ENCODE measurements at places on chromosomes 7 and 10.
A peak's percentile ranks its signal among the peaks of the same experiment; 100 is the strongest.

- DNase-seq, result peak; percentile 77
These were observed at the start of gene VIM for GRCh38 chr10:17228091-17229015. VIM (plus strand) TSS chr10:17228241; CDS start chr10:17229423, 1,182 bp downstream.

- DNase-seq, result no peak
These were observed 20.9 kb downstream of the SLC29A3 start for GRCh38 chr10:71339796-71340589.

DNA sequence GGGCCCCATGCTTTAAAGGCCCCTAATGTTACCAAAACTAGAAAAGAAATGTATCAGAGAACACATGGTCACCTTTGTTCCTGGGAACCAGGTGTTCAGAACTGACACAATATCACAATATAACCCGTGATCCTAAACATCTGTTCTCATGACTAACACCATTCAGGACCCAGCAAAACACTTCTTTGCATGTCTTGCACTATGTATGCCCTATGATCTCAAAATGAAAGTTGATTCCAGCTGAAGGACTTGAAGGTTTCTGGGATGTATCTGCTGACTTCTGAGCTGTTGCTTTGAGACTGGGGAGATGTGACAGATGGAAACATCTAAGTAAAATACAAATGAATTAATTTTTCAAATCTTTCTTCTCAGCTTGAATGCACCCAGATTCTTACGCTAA lies 37.5 kb upstream of the PIK3CG start:
- DNase-seq, result no peak

GRCh38 chr10:13001041-13001886 lies at the start of gene CCDC3:
CCDC3 (minus strand) TSS chr10:13001713; CDS start chr10:13001570, 143 bp downstream.
- DNase-seq, result no peak

- DNase-seq, result no peak
These were observed 49.6 kb downstream of the ANKIB1 start for GRCh38 chr7:92295391-92295790.

All from T-helper 1 cell (primary cell).